AG08395 (cell line): ENCODE measurements at places on chromosomes 7 and 10.

DNA sequence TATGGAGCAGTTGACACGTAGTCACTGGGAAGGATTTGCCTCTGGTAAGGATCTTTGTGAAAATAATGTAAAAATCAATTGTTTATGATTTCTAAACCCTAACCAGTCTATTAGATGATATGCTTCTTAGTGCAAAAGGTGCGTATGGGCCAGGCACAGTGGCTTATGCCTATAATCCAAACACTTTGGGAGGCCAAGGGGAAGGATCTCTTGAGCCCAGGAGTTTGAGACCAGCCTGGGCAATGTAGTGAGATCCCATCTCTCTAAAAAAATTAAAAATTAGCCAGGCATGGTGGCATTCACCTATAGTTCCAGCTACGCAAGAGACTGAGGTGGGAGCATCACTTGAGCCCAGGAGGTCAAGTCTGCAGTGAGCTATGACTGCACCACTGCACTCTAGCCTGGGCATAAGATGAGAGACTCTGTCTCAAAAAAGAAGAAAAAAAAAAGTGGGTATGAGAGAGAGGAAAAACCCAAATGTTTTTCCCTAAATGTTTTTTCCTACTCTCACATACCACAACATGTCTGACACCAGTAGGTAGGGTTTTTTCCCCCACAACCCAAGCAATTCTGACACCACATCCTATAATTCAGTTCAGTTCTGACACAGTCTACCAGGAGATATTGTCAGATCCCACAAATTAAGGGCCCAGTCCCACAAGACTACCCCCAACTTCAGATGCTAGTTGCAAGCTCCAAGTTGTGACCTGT, 36.5 kb downstream of the DNAJC9 start:
- DNase-seq = no peak

- no peak for DNase-seq
These were observed 7.3 kb downstream of the IL2RA start for GRCh38 chr10:6054884-6055283.

DNA sequence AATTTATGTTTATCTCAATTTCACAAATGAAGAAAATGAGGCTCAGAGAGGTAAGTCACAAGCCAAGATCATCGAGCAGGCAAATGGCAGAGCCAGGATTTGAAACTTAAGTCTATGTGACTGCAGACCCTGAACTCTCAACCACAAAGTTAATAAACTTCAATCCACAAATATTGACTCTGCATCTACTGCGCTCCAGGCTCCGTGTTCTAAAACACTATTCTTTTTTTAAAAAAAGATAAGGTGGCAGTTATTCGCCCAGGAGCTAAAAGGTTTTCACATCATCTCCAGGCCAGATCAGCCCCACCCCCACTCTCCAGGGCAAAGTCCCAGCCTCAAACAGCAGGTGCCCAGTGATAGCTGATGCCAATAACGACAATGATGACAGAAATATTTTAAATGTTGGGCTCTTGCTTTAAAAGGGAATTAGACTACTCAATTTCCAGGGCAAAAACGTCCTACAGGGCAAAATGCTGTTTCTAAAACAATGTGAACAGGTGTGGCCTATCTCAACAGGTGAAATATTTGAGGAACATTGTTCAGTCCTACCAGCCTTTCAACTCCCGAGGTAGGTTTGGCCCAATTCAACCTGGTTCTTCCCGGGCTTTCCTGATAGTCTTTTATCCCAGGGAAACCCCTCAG, 85.2 kb downstream of the SORBS1 start:
- no peak for DNase-seq

GRCh38 chr7:140036224-140036962, 26.4 kb downstream of the PARP12 start:
- DNase-seq = no peak
